Esophagus mucosa (tissue), 1 donor: ENCODE measurements at places on chromosomes 1 and 21. TPM values are rescaled to one million over a fixed set of nuclear protein-coding genes. Genes with fewer than 3 reads are reported as not detected.

The FOXD3 gene
- total RNA-seq, result not detected

The PLA2G4A gene
- total RNA-seq, result 8.4 TPM

The KCNC4 gene
- 5.8 TPM for total RNA-seq

The AKR7A3 gene
- 0.88 TPM for total RNA-seq

The CLCA2 gene
- total RNA-seq, result 357 TPM

The ADAM30 gene
- total RNA-seq, result not detected

The PLA2G2C gene
- total RNA-seq, result 0.48 TPM

The RHD gene
- not detected for total RNA-seq

The ARHGAP30 gene
- total RNA-seq, result 6.0 TPM

The NTNG1 gene
- total RNA-seq, result 0.48 TPM

The TIE1 gene
- total RNA-seq, result 4.1 TPM

The CFHR3 gene
- total RNA-seq, result 0.36 TPM

The TCHHL1 gene
- total RNA-seq, result not detected

The NTMT2 gene
- not detected for total RNA-seq

The ANKRD65 gene
- 11.9 TPM for total RNA-seq

The RBBP5 gene
- 6.9 TPM for total RNA-seq

The C1orf87 gene
- total RNA-seq, result not detected

The KCNJ9 gene
- not detected for total RNA-seq

The PLA2G2F gene
- total RNA-seq, result 0.04 TPM

The ITLN2 gene
- total RNA-seq, result 0.16 TPM

The PIK3C2B gene
- 23.7 TPM for total RNA-seq

The ERO1B gene
- 1.1 TPM for total RNA-seq

The DCST2 gene
- total RNA-seq, result 1.3 TPM

The RGL1 gene
- total RNA-seq, result 3.0 TPM

The LAMB3 gene
- 76.7 TPM for total RNA-seq

The SEMA6C gene
- total RNA-seq, result 0.88 TPM

The ZYG11A gene
- 0.44 TPM for total RNA-seq

The MEGF6 gene
- total RNA-seq, result 12.5 TPM

The CFHR4 gene
- total RNA-seq, result not detected

The DEGS1 gene
- total RNA-seq, result 31.3 TPM

The SAMSN1 gene
- 2.2 TPM for total RNA-seq

The OR2L5 gene
- total RNA-seq, result not detected

The RBP7 gene
- 13.4 TPM for total RNA-seq

The B3GALT2 gene
- total RNA-seq, result 0.04 TPM

The FMO3 gene
- 1.4 TPM for total RNA-seq

The UBE2Q1 gene
- total RNA-seq, result 37.3 TPM

The LRRC8C gene
- 1.8 TPM for total RNA-seq
